NB4 (cell line): ENCODE measurements at places on chromosomes 3 and 15.

DNA sequence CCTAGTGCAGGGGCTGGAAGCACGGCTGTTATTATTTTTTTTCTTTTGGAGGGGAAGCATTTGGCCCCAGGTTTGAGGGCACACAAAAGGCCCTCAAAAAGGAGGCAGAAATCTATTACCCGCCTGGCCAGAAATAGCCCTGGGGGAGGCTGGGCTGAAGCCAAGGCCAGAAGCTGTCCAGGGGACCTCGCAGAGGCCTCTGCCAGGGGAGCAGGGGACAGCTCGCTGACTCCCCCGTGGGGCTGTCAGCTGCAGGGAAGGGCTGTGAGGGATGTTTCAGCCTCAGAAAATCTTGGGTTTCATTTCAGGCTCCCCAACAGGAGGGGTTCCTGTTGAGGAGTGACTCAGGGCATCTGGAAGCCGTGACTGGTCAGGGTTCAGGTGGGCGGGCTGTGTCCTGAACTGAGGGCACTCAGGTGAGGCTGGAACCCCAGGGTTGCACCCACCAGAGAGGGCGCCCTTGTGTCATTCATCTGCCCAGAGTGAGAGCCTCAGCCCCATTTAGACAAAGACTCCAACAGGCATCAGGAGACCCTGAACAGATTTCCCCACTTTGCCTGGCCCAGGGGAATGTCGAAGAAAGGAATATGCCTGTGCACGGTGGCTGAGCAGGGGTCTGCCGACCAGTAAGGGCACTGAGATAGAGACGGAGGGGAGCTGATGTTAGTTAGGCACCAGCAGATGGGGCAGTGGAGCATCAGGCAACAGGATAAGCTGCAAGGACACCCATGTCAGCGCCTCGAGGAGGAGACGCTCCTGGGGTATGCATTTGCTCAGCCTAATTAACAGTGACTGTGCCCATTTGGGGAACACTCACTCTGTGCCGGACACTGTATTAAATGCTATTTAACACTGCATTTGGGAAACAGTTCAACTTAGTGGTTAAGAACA lies 43.5 kb upstream of the SLC6A11 start:
- peak; percentile 35 for DNase-seq

- no peak for DNase-seq
Measured at GRCh38 chr15:47186075-47186474, 531.2 kb upstream of the SEMA6D start.

GRCh38 chr3:45516829-45517228 lies 77.7 kb upstream of the LIMD1 start:
- DNase-seq: no peak

DNA sequence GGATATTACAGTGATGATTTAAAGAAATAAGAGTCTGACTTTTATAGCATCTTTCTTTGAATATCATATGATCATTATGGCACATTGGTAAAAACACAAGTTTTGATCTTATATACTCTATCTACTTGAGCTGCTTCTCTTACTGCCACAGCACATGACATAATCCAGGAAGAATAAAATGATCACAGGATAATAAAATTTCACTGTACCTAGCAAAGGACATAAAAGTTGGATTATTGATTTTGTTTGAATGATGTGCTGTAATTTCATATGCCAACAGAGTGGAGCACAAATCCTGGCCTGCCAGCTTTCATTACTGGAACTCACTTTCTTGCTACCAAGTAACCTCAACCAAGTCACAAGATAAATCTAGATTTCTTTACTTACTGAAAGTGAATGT lies 162.1 kb upstream of the NANOGP8 start:
- no peak for DNase-seq

DNA sequence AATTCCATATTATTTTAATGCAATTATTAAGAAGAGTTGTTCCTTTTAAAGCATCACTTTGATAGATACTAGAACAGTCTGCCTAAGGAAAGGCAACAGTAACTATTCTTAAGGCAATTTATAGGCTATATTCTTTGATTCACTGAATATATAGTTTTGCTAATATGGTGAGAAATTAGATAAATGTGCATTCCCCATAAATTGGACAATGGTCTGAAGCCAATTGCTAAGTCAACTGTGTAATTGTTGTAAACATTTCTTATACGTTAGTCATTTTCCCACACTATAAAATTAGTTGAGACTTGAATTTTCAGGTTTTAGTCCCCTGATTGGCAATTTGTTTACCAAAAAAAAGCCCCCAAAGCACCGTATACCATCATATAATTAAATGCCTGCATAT lies 263.0 kb upstream of the NECTIN3 start:
- no peak for DNase-seq

DNA sequence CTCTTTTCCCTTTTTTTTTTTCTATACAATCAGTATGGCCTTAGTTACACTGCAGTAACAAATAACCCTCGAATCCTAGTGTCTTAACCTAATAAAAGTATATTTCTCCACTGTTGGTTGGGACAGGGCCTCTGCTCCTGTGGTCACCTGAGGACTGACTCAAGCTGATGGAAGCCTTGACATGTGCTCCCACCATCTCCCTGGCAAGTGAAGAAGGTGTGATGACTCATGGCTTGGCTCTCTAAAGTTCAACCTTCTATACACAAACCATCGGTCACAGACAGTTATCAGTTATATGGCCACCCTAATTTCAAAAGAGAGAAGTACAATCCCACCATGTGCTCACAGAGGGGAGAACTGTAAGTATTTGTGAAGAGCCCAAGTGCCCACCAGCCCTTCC lies 65.8 kb upstream of the CACNA2D3 start:
- DNase-seq: no peak

GRCh38 chr3:181267312-181267711 lies 277.8 kb upstream of the DNAJC19 start:
- no peak for DNase-seq

- no peak for DNase-seq
Measured at GRCh38 chr15:63522225-63522578, 17.8 kb downstream of the USP3 start.

GRCh38 chr3:196624067-196624790 lies 15.3 kb upstream of the NRROS start:
- peak; percentile 90 for DNase-seq

GRCh38 chr3:189625071-189625470 lies 6.1 kb upstream of the TP63 start:
- DNase-seq: no peak

DNA sequence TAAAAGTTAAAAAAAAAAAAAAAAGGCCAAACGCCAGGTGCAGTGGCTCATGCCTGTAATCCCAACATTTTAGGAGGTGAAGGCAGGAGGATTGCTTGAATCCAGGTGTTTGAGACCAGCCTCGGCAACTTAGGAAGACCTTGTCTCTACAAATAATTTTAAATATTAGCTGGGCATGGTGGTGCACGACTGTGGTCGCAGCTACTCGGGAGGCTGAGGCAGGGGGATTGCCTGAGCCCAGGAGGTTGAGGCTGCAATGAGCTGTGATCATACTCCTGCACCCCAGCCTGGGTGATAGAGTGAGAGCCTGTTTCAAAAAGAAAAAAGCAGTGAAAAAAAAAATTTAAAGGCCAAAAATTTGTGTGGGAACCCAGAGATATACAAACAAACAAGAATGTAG lies 2.7 kb upstream of the DLEC1 start:
- DNase-seq: no peak

GRCh38 chr3:140630366-140630765 lies 47.5 kb upstream of the TRIM42 start:
- DNase-seq: no peak

GRCh38 chr3:73378207-73378606 lies 246.5 kb downstream of the PDZRN3 start:
- peak; percentile 35 for DNase-seq

DNA sequence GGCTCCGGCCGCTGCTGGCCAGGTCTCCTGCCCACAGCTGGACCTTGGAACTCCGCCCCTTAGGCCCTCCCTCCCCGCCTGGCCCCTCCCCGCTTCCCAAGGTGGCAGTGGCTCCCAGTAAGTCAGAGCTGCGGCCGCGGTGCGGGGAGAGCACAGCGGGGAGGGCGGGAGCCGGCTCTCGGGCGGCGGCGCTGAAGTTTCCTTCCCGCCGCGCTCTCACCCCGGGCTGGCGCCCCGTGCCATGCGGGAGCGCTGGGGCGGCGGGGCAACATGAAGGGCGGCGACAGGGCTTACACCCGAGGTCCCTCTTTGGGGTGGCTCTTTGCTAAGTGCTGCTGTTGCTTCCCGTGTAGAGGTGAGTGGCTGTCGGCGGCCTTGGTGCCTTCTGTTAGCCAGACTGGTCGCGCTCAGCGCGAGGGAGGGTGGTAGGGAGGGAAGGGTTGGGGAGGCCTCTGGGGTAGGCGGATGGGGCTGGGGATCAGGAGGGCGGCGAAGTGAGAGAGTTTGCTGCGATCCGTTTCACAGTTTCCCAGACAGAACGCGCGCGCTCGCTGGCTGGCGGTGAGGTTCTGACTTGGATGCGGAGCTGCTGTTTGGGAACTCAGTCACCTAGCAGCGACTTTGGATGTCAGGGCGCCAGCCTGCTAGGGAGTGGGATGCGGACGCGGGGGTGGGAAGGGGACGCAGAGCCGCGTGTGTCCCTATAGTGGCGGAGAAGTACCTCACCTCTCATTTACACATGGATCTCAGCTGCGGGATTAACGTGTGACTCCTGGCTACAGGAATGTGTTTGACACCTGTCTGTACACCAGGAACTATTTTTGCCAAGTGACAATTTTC lies 145.5 kb upstream of the UMPS start:
- DNase-seq: no peak

DNA sequence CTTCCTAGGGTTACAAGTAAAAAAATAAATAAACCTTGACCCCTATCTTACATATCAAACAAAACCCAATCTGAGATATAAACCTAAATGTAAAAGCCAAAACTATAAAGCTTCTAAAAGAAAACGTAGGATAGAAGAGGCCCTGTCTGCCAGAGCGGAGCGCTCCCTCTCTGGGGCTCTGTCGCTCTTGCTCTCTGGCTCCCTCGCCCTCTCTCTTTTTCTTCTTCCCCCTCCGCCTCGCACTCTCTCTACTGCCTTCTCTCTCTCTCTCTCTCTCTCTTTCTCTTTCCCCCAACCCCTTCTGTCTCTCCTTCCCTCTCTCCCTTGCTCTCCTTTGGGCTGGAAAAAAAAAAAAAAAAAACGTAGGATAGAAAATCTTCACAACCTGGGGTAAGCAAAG lies 21.6 kb downstream of the RYK start:
- no peak for DNase-seq

GRCh38 chr3:167406876-167407492 lies 26.9 kb upstream of the ZBBX start:
- peak; percentile 57 for DNase-seq

DNA sequence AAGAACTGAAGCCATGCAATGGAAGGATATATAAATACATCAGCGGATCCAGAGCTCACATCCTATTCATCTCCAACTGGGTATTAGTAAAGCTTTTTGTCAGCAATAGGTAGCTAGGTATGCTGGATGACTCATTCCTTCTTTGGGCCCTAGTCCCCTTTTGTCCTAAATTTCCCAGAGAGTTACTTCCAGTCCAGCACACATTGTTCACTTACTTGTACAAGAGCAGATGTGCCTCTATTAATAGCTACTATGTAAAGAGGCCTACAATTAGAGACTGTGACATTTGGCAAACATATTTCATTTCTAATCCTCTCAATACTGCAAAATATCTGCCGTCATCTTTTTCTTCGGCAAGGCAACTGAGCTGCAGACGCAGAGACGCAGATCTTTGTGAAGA lies 1.7 kb upstream of the SLC4A7 start:
- no peak for DNase-seq

DNA sequence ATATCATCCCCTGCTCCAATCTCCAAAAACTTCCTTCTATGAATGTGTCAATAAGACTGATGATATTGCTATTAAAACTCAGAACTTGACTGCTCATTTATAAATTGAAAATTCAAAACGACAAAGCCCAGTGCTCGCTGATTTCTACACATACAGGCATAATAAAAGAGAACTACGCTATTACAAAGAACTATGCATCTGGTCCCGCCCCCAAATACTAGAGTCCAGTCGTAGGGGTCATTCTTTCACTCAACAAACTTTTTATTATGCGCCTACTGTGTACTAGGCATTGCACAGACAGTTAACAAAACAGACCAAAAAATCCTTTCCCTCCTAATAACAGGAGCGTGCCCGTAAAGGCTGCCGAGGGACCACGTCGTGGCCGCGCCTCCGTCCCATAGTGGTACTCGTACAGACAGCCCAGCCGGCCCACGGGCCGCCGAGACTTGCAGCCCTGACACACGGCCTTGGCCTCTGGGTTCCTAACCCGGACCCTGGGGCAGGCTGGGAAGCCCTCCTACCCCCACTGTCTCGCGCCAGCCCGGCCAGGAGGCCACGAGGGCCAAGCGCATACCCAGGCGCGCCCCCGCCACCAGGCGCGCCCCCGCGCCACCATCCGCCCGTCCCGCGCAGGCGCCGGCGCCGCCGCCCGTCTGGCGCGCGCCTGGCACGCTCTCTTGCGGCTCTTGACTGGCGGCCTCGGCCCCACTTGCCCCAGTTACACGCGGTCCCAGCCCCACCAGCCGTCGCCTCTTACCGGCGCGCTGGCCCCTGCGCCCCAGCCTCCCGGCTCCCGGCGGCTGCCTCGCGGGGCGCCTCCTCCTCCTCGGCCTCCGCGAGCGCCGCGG lies 757 bp downstream of the AVEN start:
- peak; percentile 88 for DNase-seq

GRCh38 chr15:74840851-74841775 lies 1.8 kb downstream of the ULK3 start:
- no peak for DNase-seq

DNA sequence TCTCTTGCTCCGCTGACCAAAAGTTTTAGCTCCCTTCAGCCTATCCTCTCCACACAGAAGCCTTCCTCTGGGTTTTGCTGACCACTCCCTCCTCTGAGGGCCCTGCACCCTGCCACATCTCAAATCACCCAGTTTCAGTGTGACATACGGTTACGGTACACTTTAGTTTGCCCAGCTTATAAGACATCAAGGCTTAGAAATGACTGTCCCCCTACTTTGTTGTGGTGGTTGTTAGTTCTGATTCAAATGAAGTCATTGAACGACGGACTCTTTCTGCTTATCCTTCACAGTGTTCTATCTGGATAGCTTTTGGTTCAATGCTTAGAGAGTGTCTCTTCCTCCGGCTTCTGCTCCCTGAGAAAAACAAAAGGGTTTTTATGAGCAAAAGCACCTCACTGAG lies 68.0 kb upstream of the NDUFB4 start:
- DNase-seq: no peak

- DNase-seq: peak; percentile 63
Measured at GRCh38 chr3:160941885-160942494, 163.2 kb downstream of the B3GALNT1 start.

- DNase-seq: peak; percentile 86
Measured at GRCh38 chr3:133211449-133211848, 173.3 kb downstream of the TMEM108 start.

- DNase-seq: no peak
Measured at GRCh38 chr3:154884952-154885351, 195.2 kb upstream of the MME start.

- DNase-seq: no peak
Measured at GRCh38 chr3:89925976-89926375, 818.6 kb downstream of the EPHA3 start.

GRCh38 chr3:98763076-98763475 lies at the start of gene ST3GAL6:
Gene ST3GAL6 (plus strand): TSS chr3:98763340. CDS start chr3:98768441, 5,101 bp downstream.
- DNase-seq: peak; percentile 87

- DNase-seq: no peak
Measured at GRCh38 chr3:37924453-37924852, 62.8 kb downstream of the CTDSPL start.
